SK-N-SH (cell line): ENCODE measurements at places on chromosomes 4 and X.

DNA sequence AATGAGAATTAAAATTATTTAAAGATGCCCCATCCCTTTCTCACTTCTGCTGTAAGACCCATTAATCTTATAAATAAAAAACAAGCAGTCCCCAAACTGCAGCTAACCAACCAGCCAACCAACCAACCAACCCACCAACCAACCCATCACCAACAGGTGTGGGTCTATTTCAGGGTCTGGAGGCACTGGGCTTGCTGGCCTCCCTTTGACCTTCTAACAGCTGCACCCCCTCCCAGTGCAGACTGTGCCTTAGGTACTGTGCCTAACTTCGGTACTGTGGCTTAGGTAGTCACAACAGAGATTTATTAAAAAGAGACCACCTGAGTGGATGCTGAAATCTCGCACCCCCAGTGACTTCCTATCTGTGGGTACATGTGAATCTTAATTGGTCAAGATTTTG is 128.1 kb downstream of the SORBS2 start:
- no peak for DNase-seq

GRCh38 chr4:164439037-164439436 is 314.9 kb upstream of the SMIM31 start:
- no peak for DNase-seq

GRCh38 chrX:153727123-153727931 is 2.7 kb downstream of the ABCD1 start:
- DNase-seq: no peak

DNA sequence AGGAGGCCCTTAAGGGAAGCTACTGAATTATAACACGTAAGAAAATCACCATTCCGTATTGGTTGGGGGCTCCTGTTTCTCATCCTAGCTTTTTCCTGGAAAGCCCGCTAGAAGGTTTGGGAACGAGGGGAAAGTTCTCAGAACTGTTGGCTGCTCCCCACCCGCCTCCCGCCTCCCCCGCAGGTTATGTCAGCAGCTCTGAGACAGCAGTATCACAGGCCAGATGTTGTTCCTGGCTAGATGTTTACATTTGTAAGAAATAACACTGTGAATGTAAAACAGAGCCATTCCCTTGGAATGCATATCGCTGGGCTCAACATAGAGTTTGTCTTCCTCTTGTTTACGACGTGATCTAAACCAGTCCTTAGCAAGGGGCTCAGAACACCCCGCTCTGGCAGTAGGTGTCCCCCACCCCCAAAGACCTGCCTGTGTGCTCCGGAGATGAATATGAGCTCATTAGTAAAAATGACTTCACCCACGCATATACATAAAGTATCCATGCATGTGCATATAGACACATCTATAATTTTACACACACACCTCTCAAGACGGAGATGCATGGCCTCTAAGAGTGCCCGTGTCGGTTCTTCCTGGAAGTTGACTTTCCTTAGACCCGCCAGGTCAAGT is 6.9 kb upstream of the MSANTD1 start:
- no peak for DNase-seq

DNA sequence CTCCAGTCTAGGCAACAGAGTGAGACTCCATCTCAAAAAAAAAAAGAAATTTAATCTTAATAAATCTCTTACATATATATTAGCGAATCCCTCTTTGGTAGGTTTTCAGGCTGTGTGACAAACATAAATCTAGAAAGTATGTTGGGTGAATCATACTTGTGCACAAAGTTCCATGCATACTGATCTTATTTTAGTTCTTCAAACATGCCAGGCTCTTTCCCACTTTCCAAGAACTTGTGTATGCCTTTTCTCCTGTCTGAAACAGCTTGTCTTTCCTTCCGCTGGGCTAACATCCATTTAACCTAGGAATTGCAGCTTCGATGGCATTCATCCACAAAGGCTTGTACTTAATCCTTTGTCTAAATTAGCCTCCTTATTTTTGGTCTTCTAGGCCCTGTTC is 156.6 kb upstream of the CASK start:
- no peak for DNase-seq

DNA sequence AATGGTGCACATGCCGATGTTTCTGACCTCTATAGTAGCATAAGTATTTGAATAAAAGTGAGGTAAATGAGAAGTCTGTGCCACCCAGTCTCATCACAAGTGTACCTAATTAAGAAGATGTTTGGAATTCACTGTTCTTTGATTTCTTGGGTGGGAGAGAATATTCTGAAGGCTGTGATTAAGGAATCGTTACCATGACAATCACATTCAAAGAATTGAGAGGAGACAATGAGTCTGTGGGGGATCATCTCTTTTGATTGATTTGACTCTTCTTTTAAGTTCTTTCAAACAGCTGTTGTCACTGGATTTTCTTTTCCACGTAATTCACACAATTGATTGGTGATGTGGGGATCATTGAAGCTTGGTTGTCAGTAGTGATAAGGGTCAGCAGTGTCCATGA is 18.1 kb downstream of the FHL1 start:
- no peak for DNase-seq

DNA sequence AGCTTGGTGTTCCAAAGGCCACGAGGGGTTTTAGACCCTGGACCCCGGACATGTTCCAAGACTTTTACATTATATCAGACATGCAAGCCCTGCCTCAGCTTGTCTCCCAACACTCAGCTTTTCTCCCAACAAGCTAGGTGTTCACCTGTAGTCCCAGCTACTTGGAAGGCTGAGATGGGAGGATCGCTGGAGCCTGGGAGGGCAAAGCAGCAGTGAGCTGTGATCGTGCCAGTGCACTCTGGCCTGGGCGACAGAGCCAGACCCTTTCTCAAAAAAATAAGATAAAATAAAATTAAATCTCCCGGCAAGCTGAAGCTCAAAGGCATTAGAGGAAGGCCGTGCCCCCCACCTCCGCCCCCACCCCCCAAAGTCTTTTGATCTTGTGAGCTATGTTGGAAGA is 13.7 kb downstream of the CTAG1A start:
- no peak for DNase-seq

GRCh38 chrX:129726307-129727111 is 12.3 kb upstream of the XPNPEP2 start:
- DNase-seq: peak; percentile 51

GRCh38 chr4:80015407-80016189 is 57.4 kb downstream of the ANTXR2 start:
- no peak for DNase-seq

GRCh38 chrX:23822397-23822796 is 39.4 kb downstream of the SAT1 start:
- DNase-seq: no peak

DNA sequence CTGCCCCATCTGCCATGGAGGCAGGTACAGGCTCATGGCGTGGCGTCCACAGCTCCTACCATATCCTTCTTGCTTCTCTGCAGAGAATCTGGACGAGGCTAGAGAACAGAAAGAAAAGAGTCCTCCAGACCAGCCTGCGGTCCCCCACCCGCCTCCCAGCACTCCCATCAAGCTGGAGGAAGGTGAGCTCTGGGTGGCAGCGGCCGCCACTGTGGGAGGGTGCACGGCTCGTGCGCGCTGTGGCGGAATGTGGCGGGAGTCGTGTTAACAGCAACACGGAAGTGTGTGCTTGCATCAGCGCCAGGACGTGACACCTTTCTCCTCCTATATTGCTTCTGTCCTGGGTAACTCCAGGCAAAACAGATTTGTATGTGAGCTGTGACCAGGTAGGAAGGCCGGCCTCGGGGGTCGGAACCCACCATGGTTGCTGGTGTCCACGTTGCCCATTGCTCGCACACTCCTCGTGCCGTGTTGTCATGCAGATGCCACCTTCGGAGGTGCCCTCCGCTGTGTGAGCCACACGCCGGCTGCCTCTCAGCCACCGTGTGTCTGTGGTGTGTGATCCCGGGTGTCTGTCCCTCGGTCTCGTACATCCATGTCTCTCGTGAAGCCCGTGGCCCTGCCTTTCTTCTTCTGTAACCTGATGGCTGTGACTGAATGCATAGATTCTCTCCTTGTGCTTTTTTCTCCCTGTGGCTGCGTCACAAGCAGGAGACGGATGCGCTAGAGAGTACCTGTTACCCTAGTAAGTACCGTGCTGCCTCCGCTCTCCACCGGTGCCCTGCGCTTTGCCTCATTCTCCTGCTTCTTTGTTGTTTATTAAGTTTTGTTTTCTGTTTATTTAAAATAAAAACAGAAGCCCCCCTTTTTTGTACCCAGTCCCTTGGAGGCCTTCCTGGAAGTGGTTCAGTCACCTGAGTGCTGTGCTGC is 37.0 kb downstream of the NOP14 start:
- no peak for DNase-seq

DNA sequence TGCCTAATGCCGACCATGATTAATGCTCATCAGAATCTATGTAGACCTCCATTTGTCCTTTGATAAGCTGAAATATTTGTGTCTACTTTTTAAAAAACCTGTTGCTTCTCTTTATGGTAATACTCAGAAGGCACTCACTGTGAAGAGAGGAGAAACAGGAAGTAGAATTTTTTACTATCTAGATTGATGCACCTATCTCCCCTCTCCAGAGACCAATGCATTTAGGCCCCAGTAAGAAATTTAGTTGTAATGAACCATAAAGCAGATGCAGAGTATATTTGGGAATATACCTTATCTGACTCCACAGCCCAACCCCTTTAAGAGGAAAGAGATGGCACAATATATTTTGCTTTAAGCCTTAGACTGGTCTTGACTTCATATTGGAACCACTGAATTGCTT is 11.1 kb downstream of the TBL1X start:
- DNase-seq: no peak

- DNase-seq: no peak
These were observed 27.9 kb downstream of the SLAIN2 start for GRCh38 chr4:48369248-48369647.

DNA sequence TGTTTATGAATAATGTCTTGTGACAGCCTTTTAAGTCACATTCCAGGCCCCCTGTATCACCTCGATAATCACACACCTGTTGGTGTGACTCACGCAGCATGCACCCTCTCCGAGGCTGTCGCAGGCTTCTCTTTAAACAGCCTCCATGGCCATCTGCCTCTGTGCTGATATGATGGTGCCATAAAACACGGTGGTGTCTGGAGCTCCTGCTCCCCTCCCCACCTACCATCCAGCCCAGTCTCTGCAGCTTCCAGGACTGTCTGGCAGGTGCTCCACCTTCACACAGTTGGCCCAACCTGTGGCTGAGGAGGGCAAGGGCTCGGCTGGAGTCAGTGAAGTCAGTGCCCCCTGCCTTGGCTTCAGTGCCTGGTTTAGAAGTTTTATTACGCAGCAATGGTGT is 173.8 kb upstream of the RPL34 start:
- no peak for DNase-seq

- DNase-seq: no peak
These were observed 72.1 kb upstream of the SPANXC start for GRCh38 chrX:141314441-141314840.

DNA sequence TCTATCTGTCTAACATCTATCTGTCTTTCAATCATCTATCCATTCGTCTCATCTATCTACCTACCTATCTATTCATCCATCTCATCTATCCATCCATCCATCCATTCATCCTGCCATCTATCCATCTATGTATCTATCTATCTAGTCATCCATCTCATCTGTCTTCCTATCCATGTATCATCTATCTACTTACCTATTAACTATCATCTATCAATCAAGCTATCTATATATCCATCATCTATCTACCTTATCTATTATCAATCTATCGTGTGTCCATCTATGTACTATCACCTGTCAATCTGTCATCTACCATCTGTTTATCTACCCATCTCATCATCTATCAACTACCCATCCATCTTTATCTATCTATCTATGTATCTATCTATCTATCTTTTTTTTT is 217.7 kb downstream of the CRLF2 start:
- no peak for DNase-seq

DNA sequence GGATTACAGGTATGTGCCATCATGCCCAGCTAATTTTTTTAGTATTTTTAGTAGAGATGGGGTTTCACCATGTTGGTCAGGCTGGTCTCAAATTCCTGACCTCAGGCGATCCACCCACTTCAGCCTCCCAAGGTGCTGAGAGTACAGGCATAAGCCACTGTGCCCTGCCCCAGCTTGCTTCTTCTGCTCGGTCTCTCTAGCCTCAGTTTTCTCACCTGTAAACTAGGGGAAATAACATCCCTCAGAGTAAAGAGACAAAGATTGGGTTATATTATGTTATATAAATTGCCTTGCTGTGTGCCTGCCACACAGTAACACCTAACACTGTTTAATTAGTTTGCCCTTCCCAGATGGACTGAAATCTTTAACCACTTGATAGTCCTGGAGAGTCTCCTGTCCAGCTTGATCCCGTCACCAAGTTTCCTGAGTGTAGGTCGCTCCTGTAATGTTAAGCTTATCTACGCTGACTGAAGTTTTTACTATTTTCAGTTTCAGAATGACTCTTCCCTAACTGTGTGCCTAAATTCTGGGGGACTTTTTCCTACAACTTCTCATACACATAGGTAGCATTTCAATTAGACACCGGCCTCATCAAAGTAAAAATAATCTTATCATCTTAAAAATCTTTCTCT is 412.7 kb upstream of the TENM3 start:
- no peak for DNase-seq

GRCh38 chr4:26300314-26301307 is 20.2 kb upstream of the RBPJ start:
- no peak for DNase-seq

DNA sequence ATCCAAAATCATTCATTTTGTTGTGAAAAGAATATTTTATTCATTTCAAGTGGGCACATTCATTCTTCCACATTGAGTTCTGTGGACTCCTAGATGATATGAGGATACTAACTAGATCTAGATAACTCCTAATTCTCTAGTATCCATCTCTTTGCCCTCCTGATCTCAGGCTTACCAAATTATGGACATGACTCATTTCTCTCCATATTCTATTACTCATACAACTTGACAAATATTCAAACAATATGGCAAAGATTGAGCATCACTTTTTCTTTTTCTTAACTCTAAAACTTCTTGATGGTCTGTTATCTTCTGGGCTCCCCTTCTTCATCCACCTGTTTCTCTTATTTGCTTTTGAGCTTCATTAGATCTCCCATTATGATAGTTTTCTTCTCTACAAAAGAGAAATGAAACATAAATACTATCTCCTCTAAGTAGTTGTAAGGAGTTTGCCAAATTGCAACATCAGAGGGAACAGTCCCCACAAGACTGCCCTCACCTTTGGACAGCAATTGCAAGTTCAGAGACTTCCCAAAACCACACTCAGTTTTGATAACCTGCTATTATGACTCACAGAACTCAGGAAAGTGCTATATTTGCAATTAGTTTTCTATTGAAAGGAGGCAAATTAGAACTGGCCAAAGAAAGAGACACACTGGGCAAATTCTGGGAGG is 422.9 kb downstream of the SPRY1 start:
- no peak for DNase-seq

GRCh38 chrX:1392376-1393068 is 609 bp upstream of the SLC25A6 start:
- DNase-seq: peak; percentile 81

- no peak for DNase-seq
These were observed 2.5 kb downstream of the HTT-AS start for GRCh38 chr4:3071811-3072210.

DNA sequence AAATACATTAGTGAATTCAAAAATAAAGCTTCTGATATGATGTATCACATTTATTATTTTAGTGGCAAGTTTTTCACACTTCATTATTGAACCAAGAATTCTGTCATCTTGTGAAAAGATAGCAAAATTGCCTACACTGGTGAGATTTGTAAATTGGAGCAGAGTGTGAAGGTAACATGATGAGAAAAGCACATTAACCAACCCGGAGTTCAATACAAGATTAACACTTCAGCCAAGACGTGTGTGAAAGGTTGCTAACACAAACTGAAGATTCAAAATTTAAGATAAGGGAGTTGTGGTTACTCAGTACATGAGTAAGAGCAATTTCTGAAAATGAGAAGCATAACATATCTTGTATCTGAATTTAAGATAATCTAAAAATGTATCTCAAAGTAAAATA is 346.7 kb downstream of the PDHA2 start:
- no peak for DNase-seq
